ENCODE measurements at places on chromosomes 7 and 10.

DNA sequence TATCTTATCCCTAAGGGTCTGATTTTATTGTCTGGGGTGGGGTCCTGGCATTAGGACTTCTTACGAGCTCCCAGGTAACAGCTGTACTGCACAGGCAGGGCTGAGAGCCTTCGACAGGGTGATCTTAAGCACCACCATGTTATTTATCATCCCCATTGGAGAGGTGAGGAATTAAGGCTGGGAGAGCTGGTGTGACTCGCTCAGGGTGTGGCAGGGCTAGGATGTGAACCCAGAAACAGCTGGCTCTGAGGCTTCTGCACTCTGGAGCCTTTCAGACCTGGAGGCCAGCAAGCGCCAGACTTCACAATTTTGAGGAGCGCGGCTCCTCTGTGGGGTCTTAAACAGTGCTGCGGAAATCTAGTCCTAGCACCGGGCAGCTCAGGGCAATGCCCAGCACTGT is 27.4 kb upstream of the NDST2 start:
- no peak for DNase-seq

DNA sequence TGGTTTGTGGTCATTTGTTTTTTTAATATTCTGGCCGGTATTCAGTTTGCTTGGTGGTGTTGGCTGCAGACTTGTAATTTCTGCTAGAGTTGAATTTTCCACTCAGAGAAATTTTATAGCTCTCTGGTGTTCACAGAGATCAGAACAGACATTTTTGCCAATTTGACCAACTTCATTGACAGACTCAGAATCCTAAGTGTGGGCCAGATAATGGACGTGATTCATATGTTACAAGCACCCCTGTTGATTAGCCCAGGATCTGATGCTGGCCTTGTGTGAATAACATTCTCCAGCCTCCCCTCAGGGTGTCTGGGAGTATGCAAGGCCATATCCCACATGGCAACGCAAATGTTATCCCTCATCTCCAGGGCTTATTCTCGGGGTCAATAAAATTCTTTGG is 283.8 kb downstream of the C7orf25 start:
- DNase-seq, result no peak

- DNase-seq, result no peak
These were observed 39.9 kb downstream of the STRA8 start for GRCh38 chr7:135273581-135273980.

DNA sequence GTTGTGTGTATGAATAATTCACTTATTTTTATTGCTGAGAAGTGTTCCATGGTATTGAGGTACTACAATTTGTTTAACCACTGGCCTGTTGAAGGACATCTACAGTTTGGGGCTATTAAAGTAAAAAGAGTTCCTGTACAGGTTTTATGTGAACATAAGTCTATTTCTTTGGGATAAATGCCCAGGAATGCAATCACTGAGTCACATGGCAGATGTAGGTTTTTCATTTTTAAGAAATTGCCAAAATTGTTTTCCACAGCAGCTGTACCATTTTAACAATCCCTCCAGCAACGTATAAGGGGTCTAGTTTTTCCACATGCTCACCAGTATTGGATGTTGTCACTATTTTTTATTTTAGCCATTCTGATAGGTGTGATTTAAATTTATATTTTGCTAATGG is 243.9 kb downstream of the TNS3 start:
- no peak for DNase-seq

GRCh38 chr10:118594392-118595063 is 920 bp downstream of the PRLHR start:
- no peak for DNase-seq

- no peak for DNase-seq
These were observed 25.4 kb upstream of the LRGUK start for GRCh38 chr7:134101716-134102115.

GRCh38 chr7:28081016-28081415 is 99.6 kb downstream of the JAZF1 start:
- no peak for DNase-seq

GRCh38 chr7:23275912-23276311 is 23.2 kb upstream of the MALSU1 start:
- DNase-seq, result no peak

DNA sequence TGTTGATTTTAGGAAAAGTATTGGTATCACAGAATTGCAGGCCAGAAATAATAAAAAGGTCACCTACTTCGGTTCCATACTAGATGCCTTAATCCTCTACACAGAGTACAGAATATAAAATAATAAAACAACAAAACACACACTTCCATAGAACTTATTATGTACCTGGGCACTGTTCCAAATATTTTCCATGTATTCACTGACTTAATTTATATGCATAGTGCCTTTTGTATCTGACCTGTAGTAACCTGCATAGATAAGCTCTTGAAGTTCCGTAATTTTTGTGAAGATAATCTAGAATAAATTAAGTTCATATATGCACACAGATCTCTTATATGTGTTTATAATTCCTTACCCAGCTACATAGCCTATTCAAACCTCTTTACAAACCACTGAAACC is 78.3 kb downstream of the RAPGEF5 start:
- no peak for DNase-seq

DNA sequence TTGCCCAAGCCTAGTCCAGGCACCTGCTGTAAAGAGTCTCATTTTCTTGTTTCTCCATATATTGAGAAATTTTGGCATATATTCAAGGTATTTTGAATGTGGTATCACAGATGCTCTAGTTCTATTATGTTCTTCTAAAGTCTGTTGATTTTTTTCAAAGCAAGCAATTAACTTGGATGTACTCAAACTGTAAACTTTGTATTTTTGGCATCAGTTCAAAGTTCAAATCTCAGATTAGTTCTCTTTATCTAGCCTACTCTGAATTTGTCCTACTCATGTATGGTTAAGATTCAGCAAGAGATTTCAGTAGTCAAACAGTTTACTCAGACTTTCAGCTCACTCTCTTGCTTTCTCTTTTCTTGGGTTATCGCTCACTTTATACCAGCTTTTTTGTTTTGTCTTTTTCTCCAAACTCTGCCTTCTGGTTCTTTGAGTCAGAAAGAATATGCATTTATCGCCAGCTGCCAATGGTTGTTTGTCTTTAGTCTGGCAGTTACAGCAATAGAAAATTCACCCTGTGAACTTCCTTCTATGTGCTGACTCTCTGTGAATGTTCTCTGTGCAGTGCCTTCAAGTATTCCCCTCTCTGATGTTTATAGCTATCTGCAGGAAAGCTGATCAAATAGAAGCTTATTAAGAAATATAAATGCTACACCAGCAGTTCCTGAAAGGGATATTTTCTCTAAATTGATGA is 56.0 kb downstream of the ANKRD7 start:
- no peak for DNase-seq

DNA sequence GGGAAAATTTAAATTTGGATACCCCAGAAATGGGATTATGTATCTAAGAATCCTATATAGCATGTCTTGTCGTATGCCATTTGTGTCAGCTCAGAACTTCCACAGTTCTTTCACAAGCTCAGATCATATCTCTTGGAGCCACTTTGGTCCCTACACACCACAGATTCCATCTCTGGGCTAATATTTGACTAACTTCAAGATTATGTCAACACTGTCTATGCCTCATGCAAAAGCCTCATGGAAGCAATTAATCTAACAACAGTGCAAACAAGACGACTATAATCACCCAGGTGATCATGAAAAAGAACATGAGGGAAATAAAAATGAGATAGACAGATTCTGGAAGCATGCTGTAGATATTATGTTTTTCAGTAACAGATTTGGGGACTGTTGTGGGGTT is 189.1 kb downstream of the LRRTM3 start:
- DNase-seq, result no peak

- DNase-seq, result no peak
These were observed 942.5 kb upstream of the ZWINT start for GRCh38 chr10:57303566-57303965.

GRCh38 chr7:31093282-31093681 is 41.2 kb downstream of the ADCYAP1R1 start:
- no peak for DNase-seq

DNA sequence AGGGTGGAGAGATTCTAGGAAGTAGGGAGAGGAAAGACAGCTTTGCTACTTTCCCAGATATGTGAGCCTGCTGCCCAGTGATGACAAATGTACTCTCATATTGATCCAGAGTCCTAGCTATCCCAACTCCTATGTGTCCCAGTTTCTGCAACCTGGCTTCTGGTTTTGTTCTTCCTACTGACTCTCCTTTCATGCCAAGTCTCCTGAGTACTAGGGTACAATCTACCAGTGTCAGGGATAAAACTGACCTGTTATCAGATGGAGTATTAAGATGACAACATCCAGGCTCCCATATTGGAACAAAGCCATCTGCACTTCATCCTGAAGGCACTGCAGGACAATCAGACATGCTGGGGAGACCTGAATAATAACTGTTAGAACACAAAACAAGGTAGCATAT is 233.7 kb upstream of the PHYHIPL start:
- no peak for DNase-seq

DNA sequence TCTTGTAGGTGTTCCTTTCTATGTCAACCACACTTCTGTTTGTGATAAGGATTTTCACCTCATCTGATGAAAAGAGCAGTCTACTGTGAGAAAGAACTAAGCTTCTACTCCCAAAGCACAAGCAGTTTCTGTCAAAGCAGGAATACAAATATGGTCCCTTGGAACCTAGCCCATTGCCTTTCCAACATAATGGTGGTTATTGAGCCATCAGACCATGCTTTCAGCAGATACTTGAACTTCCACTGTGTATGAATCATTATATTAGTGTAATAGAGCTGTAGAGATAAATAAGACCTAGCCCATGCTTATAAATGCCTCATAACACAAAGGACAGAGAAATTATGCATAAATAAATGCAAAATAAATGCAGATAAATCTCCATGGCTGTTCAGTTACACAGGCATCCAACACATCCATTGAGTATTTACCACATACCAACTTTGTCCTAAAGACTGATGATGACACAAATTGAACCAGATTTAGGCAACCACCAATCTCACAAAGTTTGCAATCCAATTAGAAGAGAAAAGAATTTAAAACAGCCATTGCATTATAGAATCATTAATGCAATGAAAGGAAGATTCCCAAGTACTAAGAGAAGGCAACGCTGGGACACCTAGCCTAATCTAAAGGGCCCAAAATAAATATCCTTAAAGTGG is 729.4 kb upstream of the C7orf33 start:
- DNase-seq, result no peak

- DNase-seq, result no peak
These were observed 20.3 kb downstream of the HKDC1 start for GRCh38 chr10:69240455-69240854.

GRCh38 chr10:124630551-124630950 is 113.6 kb downstream of the FAM53B start:
- no peak for DNase-seq

- DNase-seq, result no peak
These were observed 88.5 kb downstream of the ST7 start for GRCh38 chr7:117041822-117042221.

DNA sequence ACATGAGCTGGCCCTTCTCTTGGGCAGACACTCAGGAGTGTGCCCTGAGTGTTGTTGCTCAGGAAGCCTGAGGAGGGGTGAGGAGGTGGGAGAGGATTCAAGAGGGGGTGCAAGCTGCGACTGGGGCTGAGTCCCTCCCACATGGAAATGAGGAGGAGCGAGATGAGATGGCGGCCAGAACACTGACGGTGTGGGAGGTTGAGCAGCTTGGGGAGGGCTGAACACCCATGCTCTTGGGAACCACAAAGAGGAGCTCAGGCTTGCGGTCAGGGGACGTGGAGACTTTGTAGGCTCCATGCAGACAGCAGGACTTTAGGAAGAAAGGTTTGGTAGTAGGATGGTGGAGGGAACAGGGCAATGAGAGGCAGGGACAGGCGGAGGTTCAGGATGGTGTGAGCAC is 163.2 kb upstream of the SHH start:
- no peak for DNase-seq

- no peak for DNase-seq
These were observed 5.7 kb downstream of the STK17A start for GRCh38 chr7:43588477-43589132.

DNA sequence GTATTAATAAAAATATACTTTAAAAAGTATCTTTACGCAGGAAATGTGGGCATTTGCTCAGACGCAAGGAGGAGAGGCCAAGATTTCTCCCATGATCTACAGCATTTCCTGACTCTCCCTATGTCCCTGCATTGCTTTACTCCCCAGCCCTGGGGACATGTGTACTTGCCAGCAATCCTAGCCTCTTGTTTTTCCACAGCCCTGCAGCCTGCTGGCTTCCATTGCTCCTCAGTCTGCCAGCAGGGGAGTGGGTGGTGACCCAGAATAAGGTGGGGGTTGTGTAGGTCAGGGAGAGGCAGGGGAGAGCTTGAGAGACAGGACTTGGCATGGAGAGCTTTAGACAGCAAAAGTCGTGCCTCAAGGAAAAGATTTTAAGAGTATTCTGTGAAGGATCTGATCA is 307.7 kb downstream of the CDK14 start:
- DNase-seq, result no peak

DNA sequence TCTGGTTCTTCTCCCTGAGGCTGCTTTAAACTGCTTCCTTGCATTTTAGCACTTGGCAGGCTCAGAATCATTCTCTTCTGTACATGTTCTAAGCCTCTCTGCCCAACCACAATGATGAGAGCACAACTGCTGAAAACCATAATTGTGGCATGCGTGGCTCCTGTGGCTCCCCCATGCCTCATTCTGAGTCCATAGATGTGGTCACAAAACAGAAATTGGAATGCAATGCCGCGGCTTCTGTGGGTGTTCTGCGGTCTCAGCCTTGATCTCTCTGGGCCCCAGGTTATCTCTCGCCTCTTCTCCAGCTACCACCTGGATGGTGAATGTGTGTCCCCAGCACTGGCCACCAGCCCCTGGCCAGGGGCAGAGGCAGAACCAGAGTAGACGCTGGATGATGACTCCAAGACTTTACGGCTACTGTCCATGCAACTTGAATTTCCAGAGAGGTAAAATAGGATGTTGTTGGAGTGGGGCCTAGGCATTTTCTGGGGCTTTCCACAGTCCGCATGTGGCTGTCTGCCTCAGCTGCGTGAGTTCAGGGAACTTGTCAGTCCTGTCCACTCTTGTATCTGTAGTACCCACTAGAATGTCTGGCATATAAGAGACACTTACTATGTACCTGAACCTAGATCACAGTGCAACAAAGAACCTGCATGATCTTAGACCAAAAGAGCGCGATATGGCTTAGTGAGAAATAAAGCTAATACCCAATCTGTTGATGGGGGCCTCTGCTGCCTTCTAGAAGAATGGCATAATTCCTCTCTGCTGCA is 52.4 kb upstream of the ADRB1 start:
- DNase-seq, result peak; percentile 60

DNA sequence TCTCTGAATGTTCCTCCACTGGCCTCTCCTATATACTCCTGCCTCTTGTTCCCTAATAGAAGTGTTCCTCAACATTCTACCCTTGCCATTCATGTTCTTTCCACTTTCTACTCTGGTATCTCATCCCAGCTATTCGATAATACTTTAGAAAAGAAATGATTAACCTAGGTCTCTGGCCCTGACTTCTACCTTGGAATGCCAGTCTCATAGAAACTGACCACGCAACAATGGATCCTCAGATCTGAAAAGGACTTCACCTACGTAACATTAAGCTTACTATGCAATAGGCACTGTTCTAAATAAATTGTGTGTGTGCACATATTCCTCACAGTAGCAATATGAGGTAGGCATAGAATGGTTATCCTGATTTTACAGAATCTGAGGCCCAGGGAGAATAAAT is 234.5 kb downstream of the DNAJC1 start:
- DNase-seq, result no peak

Data from stimulated activated CD4-positive, alpha-beta T cell treated with anti-CD3 and anti-CD28 coated beads, TNF-alpha, amount 100 ng/mL, for 24 hours (primary cell).